ENCODE measurements at places on chromosomes 16 and 17.

GRCh38 chr16:84746875-84747274 lies 47.1 kb downstream of the USP10 start:
- no peak for DNase-seq

- DNase-seq = no peak
Observed at GRCh38 chr17:1707107-1707506, 3.1 kb downstream of the TLCD2 start.

DNA sequence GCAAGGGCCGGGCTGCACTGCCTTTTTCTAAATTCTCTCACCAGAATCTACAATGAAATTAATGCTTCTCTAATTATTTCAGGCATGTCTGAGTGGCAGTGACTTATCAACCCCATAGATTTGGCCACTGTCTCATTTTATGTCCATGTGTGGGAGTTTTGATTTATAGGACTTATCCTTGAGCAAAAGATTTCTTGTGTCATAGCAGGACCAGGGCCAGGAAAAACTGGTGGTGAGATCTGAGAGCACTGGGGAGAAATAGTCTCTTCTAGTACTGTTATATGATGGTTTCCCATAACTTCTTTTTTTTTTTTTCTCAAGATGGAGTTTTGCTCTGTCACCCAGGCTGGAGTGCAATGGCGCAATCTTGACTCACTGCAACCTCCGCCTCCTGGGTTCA lies 1.5 kb upstream of the KRT23 start:
- DNase-seq = no peak

DNA sequence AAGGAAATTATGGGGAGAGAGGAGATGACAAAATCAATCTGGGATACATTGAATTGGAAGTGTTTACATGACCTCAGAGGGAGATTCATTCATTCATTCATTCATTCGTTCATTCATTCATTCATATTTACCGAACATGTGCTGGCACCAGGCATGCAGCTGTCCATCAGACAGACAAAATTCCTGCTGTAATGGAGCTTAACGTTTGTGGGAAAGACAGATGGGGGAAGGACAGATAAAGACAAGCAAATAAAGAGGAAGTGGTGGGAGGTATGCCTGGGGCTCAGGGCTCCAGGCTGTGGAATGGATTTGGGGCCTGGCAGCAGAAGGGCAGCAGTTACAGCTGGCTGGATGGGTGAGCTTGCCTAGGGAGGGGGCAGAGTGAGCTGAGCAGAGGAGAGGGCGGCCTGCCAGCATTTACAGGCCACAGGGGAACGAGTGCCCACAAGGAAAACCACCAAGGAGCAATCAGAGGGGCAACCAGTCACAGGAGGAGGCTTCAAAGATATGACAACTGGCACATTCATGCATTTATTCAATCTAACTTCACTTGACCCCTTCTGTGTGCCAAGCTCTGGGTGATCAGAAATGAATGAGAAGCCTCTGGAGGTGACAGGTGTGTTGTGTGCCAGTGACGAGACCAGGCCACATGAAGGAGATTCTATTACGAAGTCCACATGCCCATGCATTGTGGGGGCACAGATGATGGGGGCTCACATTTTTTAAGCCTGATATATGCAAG lies 48.5 kb downstream of the ARHGAP27 start:
- DNase-seq = no peak

DNA sequence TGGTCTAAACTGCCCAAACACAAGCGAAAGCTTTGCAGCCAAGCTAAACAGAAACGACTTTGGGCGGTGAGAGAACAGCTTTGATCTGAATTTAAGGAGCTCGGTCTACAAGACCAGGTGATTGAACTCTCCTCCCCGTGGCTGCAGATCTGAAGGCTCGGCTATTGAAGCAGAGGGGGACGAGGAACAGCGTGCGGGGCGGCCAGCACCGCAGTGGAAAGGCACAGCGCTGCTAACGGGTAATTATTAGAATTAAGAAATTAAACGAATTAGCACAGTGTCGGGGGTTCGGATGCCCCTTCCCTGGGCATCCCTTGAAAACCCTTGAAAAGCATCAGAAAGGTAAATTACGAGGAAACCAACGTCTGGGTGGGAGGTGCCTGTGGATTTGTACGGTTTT lies 431 bp downstream of the TEKT3 start:
- peak; percentile 10 for DNase-seq

- no peak for DNase-seq
Observed at GRCh38 chr17:66548158-66548557, 245.7 kb downstream of the PRKCA start.

- DNase-seq = peak; percentile 66
Observed at GRCh38 chr16:12729448-12729847, 74.2 kb downstream of the CPPED1 start.

DNA sequence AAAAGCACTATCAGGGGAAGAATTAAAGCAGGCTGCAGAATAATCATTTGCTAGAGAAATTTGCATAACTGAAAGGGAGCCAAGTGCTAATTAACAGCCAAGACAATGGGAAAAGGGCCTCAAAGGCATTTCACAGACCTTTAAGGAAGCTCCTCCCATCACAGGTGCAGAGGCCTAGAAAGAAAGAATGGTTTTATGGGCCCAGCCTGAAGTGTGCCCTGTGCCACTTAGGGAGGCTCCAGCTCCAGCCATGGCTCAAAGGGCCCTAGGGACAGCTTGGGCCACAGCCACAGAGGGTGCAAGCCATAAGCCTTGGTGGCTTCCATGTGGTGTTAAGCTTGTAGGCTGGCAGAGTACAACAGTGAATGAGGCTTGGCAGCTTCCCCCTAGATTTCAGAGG lies 50.1 kb downstream of the RNF112 start:
- no peak for DNase-seq

DNA sequence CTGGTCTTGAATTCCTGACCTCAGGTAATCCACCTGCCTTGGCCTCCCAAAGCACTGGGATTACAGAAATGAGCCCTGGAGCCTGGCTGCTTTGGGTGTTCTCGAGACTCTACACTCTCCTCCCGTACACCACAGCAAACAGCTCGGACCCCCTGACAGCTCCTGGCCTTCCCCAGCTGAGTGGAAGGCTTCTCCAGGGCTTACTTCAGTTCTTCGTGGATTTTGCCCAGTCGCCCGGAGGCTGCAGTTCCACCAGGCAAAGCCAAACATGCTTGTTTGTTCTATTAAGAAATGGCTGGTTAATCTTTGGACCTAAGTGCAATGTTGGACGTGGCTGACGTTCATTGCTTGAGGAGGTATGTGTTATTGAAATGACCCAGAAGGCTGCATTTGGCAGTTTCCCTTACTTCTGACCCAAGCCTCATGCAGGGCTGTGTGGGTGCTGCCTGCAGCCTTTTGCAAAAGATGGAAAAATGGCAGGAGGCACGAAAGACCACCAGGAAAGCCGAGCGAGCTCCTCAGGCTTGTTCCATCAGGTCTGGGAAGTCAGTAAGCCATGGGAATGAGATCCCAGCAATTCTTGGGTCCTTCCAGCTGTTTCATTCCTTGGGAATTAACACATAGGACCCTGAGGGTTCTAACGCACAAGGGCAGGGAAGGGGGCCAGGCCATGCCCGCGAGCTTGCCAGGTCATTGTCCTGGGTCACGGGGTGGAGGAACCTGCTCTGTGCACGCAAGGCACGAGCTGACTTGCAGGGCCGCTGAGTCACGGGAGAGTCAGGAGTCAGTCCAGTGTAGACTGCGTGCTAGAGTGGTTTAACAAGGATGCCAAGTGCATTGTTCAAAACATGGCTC lies 23.9 kb upstream of the KLHDC4 start:
- DNase-seq = no peak

- no peak for DNase-seq
Observed at GRCh38 chr17:15249487-15249886, 15.6 kb downstream of the PMP22 start.

DNA sequence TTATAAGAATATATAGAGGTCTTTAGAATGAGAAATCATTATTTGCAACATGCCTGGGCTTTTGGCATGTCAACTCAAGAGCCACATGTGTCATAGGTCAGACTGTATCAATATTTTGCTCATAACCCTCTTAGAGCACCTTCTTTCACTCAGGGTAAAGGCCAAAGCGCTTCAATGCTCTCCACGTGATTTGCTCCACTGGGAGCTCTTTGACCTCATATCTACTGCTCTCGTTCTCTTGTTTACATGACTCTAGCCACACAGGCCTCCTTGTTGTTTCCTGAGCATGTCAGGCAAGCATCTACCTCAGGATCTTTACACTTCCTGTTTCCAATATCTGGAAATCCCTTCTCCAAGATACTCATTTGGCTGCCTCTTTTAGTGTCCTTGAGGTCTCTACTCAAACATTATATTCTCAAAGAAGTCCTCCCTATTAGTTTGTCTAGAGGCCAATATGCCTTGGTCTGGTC lies 148.4 kb downstream of the TOX3 start:
- DNase-seq = no peak

GRCh38 chr17:7147772-7148171 lies 31.4 kb downstream of the ASGR1 start:
- DNase-seq = no peak

DNA sequence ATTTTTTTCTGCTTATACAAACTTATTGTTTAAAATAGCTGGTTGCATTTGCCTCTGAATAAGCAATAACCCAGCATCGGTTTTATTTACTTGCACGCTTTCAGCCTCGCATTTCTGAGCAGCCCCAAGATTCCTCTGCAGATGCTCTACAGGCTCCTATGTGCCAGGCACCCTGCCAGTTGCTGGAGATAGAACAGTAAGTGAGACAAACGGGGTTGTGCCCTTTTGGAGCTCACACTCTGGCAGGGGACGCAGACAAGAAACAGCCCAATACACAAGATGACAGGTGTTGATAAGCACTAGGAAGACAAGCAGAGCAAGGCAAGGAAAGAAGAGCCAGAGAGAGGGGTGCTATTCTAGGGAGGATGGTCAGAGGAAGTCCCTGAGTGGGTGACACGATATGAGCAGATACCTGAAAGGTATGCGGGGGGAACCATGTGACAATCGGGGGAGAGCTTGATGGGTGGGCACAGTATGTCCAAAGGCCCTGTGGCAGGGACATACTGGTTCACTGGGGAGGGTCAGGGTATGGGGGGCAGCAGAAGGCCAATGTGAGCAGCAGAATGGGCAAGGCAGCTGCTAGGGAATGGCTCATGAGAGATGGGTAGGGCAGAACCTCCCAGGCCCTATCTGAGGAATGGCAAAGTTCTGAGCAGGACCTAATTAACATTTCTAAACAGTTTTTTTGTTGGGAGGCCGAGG lies 18.7 kb upstream of the ADORA2B start:
- DNase-seq = peak; percentile 26

DNA sequence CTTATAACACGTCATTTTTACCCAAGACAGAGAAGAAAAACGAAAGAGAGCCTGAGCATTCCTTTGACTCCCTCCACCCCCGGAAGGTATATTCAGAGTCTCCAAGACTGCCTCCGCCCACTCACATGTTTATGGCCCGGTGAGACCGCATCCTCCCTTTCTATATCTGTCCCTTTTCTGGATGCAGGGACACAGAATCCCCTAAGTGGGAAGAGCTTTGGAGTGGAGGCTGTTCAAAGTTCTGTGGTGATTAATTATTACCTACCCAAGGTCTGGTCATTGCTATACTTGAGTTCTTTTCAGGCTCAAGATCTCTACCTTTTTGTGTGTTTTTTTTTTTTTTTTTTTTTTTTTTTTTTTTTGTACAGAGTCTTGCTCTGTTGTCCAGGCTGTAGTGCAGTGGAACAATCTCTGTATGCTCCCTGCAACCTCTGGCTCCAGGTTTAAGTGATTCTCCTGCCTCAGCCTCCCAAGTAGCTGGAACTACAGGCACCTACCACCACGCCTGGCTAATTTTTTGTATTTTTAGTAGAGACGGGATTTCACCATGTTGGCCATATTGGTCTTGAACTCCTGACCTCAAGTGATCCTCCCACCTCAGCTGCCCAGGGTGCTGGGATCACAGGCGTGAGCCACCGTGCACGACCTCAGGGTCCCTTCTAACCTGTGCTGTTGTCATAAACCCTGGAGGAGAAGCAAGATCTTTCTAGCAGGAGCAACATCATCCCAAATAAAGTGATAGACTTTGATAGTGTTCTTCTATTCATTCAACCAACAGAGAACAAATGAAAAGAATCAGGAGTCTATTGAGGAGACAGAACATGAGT lies 407.1 kb downstream of the WWOX start:
- DNase-seq = no peak

DNA sequence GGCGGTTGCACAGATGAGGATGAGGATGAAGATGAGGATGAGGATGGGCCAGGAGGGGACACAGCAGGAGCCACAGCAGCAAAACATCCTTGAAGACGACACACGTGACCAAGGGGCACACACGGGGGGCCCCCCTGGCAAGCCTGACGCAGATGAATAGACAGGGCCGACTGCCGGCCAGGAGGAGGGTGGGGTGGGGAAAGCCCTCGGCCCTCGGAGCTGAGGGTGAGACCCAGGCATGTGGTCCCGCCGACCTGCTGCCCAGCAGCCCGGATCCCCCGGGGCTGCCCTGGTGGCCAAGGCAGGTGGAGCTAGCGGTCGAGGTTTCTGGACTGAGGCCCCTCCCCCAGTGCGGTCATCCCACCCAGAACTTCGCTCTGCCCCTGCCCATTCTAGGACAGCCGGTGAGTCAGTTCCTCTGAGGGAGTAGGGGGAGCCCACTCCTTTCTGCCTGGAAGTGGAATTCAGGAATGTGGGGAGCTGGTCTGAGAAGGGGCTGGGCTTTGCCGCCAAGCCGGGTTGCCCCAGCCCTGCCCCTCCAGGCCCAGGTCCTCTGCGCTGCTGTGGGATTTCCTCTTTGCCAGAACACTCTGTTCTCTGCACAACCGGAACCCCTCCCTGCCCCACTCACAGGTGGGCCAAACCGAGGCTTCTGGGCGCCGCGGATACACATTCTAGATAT lies 9.9 kb downstream of the CYGB start:
- peak; percentile 82 for DNase-seq

DNA sequence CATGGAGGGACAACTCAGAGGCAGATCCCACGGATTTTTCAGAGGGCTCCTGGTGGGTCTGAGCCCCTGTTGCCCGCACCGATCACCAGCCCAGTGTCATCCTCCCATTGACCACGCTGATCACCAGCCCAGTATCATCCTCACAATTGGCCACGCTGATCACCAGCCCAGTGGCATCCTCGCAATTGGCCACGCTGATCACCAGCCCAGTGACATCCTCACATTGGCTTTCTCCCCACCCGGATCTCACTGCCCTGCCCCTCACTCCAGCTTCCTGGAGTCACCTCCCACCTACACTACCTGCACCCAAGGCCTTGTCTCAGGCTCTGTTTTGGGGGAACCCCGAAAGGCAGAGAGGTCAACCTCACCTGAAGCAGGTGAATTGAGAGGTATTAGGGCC lies 358.2 kb upstream of the TNRC6C start:
- DNase-seq = no peak

DNA sequence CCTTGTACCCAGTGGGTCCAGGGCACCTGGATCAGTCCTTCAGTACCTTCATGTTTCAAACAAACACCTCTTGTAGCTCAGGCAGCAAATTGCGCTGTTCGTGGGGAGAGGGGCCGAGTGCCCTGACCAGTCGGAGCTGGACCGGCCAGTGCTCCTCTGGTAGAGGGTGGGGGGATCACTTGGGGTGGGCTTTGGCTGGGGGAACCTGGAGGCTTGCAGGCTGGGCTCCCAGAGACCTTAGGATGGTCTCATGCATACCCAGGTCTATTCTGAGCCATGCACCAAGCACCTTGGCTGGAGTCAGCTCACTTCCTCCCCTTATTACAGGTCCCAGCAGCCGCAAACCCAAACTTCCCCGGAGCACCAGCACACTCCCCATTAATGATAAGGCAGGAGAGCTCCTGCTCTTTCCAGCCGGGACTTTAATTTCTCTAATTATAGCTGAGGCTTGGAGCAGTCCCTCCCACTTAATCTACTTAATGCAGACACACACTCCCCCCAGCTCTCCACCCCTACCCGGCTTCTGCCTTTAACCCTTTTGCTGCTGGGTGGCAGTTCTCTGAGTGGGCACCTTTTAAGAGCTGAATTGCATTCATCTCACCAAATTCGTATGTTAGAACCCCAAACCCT lies 26.3 kb upstream of the MGAT5B start:
- DNase-seq = no peak
